ENCODE measurements at places on chromosomes 7 and 10.

- no peak for DNase-seq
Measured at GRCh38 chr7:134905375-134905774, 80.9 kb upstream of the AGBL3 start.

GRCh38 chr7:43851805-43852204 lies 17.5 kb downstream of the MRPS24 start:
- DNase-seq: no peak

DNA sequence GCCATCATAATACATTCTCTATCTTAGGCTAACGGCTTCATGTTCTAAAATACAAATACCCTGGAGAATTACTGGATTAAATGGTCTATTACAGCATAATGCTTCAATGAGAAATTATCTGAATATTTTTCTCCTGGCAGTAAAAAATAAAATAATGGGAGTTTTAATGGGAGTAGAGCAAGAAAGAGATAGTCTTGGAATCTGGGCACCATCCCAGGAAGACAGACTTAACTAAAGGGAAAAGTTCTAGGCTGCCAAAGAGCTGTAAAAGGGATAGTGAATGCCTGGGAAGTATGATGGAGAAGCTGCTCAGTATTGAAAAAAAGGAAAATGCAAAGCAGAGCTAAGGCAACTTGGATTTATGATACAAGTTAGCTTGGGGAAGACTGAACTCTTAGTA lies 12.1 kb upstream of the SYPL1 start:
- no peak for DNase-seq

- DNase-seq: no peak
Measured at GRCh38 chr10:49161411-49161997, 26.7 kb downstream of the TMEM273 start.

DNA sequence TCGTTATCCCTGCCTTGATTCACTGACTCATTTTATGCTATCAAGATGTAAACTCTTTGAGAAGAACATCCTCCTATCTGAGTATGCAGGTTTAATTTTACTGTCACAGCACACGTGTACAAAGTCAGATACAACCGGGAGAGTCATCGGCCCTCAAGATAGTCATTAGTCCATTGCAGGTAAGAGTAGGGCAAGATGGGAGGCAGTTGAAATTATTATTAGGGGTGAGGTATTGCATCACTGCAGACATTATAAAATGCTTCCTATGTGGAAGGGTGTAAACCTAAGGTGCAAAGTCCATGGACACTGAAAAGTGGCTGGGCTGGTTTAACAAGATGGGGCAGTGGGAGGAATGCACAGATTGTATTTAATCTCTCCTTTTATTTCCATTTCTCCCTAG lies 113.7 kb downstream of the ARL4A start:
- DNase-seq: no peak

- no peak for DNase-seq
Measured at GRCh38 chr7:2104716-2105115, 128.0 kb downstream of the MAD1L1 start.

Data from activated T-cell treated with anti-CD3 and anti-CD28 coated beads for 1 hour (primary cell).